ENCODE measurements at places on chromosomes 16 and 17.

- no peak for DNase-seq
These were observed 3.3 kb upstream of the VAC14 start for GRCh38 chr16:70804153-70804733.

DNA sequence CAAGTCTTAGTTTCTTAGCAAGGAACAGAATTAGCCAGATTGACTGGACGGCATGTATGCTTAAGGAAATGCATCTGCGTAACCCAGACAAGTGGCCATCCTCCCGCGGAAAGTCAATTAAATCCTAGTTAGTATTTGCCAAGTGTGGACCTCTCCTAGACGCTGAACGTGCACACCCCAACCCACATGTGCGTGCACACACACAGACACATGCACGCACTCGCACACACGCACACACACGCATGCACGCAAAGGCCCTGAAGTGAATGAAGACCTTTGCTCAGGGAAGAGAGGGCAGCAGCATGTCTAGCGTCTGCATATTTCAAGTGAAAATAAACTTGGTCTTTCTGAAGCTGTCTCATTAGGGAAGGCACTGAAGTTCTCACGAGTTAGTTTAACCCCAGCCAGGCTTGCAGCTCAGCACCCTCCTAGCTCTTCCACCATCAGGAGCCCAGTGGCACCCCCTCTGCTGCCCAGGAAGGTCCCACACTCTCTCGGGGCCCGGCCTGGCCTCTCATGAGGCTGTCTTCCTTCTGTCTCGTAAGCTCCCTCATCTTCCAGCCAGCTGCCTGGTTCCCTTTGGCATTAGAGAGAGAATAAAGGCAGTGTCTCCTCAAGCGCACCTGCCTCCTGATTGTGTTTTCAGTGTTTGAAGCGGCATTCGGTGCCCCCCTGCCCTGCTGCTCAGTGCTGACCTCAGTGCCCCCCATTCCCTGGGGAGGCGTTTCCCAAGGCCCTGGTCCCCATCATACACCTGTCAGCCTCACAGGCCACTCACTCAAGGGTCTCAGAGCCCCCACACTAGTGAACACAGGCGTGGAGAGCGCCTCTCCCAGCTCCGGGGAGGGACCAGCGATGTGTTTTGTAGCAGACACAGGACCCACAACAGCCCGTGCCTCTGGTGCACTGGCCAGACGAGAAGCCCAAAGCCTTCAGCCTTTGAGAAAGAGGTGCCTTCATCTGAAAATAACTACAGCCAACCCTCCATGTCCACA lies 52.2 kb upstream of the CHMP6 start:
- no peak for DNase-seq

DNA sequence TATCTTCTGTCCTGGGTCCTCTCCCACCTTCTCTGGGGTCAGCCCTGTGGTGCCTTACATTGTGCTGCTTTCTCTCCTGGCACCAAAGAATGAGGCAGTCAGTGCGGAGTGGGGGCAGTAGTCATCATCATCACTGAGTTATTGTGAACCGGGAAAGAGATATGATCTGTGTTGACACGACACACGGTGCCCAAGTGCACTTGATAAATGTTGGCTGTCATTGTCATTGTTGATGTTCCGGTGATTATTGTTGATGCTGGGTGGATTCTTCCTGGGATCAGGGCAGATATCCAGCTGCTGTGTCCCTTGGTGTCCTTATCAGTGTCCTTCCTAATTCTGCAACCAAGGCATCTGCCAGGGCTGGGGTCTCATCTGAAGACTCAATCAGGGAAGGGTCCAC lies 121.7 kb downstream of the ABCC6 start:
- DNase-seq = no peak

GRCh38 chr17:7739746-7740145 lies 22.2 kb downstream of the DNAH2 start:
- no peak for DNase-seq

GRCh38 chr17:53336281-53336680 lies 486.4 kb upstream of the KIF2B start:
- no peak for DNase-seq

DNA sequence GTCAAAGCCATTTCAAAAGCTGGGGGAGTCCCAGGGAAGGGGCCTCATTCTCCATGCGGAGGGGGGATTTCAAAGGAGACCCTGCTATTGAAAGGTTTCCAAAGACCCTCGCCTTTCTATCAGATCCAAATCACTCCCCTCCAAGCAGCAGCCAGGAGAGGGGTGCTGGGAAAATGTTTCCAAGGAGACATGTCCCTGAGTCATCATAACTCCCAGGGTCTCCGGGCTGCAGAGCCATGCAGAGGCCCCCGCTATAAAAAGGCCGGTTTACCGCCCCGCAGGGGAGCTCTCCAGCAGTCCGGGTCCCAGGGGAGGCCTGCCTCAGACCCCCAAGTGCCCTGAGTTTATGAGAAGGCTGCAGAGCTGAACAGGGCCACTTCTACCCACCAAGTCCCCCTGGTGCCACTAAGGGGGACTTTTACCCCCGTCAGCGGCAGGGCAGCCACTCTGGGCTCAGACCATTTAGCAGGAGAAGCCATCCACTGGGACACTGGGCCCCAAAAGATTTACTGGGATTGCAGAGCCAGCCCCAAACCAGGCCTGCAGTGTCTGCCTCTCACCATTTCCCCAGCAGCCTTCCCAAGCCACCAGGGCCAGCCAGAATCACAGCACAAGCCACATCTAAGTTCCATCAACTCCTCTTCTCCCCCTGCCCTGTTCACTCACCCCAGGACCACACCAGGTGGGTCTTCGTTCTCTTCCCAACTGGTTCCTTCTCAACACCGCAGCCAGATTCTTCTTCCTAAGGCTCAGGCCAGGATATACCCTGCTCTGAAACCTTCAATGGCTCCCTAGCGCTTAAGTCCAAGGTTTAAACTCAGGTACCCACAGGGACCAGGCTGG lies 234.4 kb downstream of the ZNF423 start:
- no peak for DNase-seq

- DNase-seq = no peak
These were observed 330.2 kb downstream of the GRIN2A start for GRCh38 chr16:9852003-9852402.

GRCh38 chr16:82882982-82883835 lies 256.4 kb downstream of the CDH13 start:
- no peak for DNase-seq

GRCh38 chr17:49848739-49849138 lies 870 bp upstream of the TAC4 start:
- DNase-seq = no peak

GRCh38 chr16:69217433-69217832 lies 30.5 kb downstream of the SNTB2 start:
- DNase-seq = no peak

GRCh38 chr16:7057458-7057857 lies 275.2 kb upstream of the RBFOX1 start:
- DNase-seq = no peak

GRCh38 chr16:27195076-27195741 lies 8.1 kb upstream of the KDM8 start:
- no peak for DNase-seq

GRCh38 chr16:15611610-15612009 lies 31.3 kb downstream of the MARF1 start:
- no peak for DNase-seq

DNA sequence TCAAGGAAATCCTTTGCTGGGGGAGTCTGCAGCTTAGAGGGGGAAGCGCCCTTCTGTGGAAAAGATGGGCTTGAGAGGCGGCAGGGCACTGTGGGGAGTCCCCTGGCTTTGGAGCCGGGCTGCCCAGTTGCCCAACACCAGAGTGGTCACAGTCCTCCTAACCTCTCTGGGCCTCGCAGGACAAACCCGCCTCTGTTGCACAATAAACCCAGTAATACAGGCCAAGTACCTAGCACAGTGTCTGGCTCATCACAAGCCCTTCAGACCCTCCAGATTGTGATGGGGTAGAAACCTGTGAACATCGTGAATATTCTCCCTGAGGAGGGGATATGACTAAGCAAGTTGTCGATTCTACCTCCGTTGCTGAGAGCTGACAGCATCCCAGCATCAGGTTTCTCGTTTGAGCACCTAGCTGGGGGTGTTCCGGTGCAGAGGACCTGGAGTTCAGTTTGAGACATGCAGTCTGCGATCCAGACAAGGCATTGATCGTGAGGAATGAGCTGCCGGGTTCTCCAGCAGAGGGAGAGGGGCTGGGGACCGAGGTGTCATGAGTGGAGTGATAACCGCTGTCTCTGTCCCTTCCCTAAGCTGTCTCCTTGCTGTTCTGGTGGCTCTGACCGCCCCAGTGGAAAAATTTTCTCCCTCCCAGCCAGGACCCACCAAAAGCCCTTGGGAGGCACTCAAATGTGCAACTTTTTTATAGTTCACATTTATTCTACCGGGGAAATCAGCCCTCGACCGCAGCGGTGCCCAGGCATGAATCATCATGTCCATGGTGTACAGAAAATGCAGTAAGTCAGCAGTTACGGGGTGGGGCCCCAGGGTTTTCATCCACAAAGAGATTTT lies 161.9 kb downstream of the WSCD1 start:
- no peak for DNase-seq

DNA sequence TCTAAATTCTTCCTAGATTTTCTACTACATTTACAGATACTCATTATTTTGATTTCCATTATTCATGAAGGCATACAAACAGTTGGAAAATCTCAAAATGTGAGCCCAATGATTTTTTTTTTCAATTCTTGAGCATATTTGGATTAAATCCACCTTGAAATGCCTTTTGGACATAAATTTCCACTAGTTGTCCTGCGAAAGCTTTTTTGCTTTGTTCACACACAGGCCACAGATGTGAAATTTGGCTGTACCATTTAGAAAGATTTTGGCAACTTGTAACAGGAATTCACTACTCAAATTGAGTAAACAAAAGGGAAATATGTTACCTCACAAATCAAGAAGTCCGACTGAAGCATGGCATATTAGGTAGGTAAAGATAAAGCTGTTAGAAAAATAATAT lies 1631.0 kb downstream of the CDH8 start:
- no peak for DNase-seq

GRCh38 chr16:47728205-47728604 lies 267.1 kb downstream of the PHKB start:
- no peak for DNase-seq

- no peak for DNase-seq
These were observed 52.1 kb upstream of the CACNG5 start for GRCh38 chr17:66782851-66783250.

DNA sequence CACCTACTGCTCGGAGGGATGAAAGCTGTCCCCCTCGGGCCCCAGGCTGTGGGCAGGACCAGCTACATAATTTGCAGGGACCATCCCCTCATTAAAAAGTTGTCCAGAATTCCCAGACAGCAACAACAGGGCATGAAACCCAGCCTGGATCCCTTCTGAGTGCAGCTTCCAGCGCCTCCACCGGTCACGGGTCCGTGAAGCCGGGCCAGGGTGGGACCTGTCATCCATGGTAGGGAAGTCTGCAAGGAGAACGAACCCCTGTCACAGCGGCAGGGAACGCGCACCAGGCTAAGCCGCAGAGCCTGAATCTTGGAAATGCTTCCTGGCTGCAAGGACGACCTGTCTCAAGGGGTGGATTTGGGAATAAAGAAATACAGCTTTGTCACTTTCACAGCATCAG lies 214.2 kb downstream of the RBFOX3 start:
- DNase-seq = no peak

GRCh38 chr17:72030067-72030899 lies 90.5 kb upstream of the SOX9 start:
- no peak for DNase-seq

DNA sequence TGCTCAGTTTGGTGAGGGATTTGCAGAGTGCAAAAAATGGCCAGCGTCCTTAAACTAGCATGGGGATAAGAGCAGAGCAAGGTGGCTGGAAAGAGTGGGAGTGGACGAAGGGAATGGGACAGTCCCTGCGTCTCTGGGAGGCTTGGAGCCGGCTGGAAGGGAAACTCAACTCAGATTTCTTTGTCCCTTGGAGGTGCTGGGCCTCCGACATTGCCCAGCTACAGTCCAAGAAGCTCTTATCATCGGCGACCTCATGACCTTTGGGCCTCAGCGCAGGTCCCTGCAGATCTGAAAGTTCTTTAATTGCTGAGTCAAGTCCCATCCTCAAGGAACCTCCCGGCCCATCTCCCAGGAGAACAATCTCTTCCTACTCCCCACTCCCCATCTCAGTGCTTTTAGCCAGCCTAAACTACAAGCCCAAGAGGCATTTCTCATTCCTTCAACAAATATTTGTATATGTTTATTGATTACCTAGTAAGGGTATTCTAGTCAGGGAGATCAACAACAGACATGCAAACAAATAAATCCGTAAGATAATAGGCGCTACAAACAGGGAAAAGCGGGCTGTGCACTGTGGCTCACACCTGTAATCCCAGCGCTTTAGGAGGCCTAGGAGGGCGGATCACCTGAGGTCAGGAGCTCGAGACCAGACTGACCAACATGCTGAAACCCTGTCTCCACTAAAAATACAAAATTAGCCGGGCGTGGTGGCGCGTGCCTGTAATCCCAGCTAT lies 985 bp upstream of the TMEM107 start:
- no peak for DNase-seq

- no peak for DNase-seq
These were observed 35.1 kb upstream of the SREBF1 start for GRCh38 chr17:17871913-17872312.

DNA sequence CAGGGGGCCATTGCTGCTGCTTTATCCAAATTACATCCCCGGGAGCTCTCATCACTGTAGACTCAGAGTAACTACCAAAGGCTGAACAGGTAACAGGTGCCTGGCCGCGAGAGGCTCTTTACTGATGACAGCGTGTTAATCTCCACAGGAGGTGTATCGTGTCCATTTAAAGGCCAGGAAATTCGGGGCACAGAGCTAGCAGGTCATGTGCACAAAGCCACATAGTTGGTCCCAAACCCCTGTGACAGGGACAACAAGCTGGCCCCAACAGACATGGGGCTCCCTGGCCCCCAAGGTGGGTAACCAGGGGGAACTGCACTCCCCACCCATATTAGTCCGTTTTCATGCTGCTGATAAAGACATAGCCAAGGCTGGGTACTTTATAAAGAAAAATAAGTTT lies 55.3 kb upstream of the RBFOX3 start:
- no peak for DNase-seq

GRCh38 chr16:11129378-11129781 lies 126.6 kb downstream of the SOCS1 start:
- no peak for DNase-seq

DNA sequence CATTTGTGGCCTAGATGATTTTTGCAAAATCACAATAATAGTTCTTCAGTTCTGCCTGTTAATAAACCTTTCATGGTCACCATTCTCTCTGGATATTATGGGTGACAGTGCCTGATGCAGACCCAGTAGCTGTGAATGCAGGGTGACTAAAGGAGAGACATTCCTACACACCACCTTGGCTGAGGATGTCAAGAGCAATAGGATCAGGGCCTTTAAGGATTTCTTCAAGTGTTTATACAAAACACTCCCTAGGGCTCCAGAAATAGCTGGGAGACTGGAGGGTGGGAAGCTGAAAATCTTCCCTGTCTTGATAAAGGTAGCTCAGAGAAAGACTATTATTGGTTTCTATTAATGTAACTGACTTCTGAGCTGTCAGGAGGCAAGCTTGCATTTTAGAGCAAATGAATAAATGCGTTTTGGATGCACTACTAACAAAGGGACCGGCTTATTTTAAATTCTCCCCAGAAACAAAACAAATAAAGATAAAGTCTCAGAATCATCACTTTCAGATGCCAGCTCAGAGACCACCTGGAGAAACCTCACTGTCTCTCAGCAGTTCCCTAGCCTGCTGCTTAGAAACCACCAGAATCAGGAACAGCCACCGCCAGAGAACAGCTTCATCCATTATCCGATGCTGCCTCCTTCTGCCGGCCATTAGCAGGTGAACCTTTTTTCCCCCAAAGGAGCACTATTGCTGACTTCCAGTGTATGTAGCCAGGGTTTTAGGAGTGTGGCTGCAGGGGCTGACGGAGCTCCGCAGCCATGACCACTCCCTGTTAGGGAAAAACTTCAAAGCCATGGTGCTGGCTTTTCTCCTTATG lies 171.4 kb upstream of the DYNLRB2 start:
- peak; percentile 15 for DNase-seq

- DNase-seq = no peak
These were observed 10.6 kb downstream of the KSR1 start for GRCh38 chr17:27466743-27467375.
